ENCODE measurements at places on chromosomes 5 and 9.

DNA sequence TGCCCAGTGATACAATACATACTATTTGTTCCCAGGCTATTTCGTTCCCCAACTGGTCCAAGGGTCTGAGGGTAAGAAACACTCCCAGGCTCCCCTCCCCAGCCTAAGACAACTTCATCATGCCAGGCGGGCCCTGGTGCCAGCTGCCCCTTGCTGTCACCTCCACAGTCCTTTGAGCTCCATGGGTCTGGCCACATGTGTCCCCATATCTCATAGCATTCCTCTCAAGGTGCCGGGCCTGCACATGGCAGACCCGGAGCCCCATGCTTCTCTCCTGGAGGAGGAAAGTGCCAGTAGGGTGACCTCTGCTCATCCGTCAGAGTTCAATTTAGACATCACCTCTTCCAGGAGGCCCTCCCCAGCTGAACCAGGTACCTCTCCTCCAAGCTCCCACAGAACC is 120.5 kb downstream of the C5orf15 start:
- no peak for DNase-seq

GRCh38 chr5:7010591-7010990 is 297.4 kb downstream of the TENT4A start:
- DNase-seq, result no peak

GRCh38 chr9:113934829-113935676 is 58.9 kb downstream of the ZNF618 start:
- no peak for DNase-seq

DNA sequence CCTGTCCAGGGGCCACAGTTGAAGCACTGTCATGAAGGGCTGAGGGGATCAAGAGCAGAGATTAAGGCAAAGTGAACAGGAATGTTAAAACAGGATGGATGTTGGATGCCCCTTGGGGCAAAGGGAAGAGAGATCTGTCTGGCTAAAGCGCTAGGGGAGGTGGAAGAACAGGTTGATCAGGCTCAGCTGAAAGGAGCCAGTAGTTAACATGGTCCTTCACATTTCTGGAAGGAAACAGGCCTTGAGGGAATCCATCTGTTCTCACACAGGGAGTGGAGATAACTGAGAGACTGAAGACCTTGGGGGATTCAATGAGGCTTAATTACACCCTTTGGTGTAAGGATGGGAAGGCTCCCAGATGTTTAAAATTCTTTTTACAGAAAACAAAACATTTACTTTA is 5.8 kb downstream of the HAPLN1 start:
- DNase-seq, result no peak

- no peak for DNase-seq
Measured at GRCh38 chr5:137621861-137622823, 113.7 kb downstream of the KLHL3 start.

DNA sequence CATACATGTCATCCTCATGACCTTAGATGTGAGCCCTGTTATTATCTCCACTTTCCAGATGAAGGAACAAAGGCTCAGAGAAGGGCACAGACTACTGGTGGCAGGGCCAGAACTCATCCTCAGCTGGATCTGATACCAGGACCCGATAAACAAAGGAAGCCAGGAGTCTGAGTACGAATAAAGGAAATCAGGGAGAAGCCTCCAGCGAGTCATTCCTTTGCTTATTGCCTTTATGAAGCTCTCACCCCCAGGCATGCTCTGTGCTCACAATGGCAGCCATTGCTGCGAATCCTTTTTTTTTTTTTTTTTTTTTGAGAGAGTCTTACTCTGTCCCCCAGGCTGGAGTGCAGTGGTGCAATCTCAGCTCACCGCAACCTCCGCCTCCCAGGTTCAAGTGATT is 130.1 kb downstream of the GAPVD1 start:
- no peak for DNase-seq

GRCh38 chr9:130616451-130616850 is 37.1 kb downstream of the FUBP3 start:
- DNase-seq, result no peak

DNA sequence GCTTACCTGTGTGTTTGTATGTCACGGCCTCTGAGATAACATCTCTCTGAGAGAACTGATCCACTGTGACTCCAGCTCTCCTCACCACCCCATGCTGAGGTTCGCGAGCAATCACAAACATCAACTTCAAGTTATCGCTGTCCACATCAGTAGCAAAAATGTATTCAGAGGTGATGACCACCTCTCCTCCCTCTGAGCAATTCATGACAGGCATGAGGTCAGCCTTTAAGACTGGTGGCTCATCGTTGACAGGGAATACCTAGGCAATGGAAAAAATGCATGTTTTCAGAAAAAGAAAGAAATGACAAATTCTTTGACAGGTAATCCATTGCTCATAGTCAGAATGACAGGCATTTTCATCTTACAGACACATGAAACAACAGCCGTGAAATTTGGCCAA is 90.3 kb upstream of the CER1 start:
- DNase-seq, result no peak

DNA sequence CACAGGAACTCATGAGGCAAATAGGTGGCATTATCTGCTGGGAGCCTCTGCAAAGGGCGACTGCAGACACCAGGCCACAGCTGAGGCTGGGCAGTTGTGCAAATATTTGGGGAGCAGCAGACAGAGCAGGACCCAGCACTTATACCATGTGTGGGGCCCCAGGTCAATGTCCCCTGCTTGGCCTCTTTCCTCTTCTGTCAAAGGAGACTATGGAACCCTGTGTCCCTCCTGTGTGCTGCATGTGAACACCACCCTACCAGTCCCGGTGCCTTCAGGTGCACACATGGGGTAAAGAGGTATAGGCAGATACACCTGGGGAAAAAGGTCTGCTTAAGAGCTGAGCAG is 50.8 kb downstream of the ROR2 start:
- no peak for DNase-seq

DNA sequence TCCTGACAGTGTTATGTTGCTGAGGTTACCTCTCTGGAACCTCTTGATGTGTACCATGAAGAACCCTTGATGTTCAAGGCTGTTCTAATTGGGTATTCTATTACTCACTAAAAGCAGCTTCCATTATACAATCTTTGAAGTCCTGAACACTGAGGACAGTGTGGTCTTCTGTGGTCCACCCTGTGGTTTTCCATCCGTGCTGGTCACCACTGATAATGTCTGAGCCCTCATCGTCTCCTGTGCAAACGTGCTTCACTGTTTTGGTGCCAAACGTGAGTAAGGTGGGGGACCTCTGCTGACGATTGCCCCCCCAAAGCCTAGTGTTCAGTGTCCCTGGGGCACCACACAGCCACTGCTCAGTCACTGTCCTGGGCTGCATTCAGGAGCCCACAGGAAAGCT is 259.7 kb upstream of the ANKRD55 start:
- no peak for DNase-seq

DNA sequence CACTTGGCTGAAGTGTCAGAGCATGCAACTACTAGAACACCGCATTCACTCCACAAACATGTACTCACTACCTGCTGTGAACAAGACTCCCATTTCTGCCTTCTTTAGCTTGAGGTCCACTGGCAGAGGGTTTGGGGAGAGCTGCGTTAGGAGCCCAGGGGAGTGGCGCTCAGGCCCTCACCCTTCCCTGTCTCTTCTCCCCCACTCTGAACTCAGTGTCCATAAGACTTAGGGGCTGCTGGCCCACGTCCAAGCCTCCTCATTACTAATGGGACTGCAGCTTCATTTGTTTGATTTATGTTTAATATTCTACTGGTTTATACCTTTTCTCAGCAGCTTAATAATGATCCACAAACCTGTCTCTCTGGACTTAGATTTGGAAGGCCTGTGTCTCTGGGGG is 70.9 kb downstream of the HSPA4 start:
- no peak for DNase-seq

GRCh38 chr5:76983468-76983867 is 30.6 kb downstream of the CRHBP start:
- no peak for DNase-seq

DNA sequence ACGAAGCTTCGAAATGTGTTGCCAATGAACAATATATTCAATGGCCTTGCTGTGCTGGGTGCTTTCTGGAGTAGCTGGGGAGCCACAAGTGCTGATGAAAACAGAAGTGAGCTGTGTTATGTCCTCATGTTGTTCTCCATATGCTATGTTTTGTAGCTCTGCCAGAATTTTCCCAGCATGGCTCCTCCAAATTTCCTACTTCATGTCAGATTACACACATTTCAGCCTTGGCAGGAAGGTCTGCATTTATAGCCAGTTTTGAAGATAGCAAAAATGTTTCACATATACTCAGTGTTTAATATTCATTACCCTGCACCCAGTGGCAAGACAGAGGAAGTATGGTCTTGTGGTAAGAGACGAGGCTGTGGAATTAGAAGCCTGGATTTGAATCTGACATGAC is 22.6 kb upstream of the NMUR2 start:
- DNase-seq, result no peak

Data from T-helper 22 cell (primary cell).